ENCODE measurements at places on chromosomes 16 and 17.

DNA sequence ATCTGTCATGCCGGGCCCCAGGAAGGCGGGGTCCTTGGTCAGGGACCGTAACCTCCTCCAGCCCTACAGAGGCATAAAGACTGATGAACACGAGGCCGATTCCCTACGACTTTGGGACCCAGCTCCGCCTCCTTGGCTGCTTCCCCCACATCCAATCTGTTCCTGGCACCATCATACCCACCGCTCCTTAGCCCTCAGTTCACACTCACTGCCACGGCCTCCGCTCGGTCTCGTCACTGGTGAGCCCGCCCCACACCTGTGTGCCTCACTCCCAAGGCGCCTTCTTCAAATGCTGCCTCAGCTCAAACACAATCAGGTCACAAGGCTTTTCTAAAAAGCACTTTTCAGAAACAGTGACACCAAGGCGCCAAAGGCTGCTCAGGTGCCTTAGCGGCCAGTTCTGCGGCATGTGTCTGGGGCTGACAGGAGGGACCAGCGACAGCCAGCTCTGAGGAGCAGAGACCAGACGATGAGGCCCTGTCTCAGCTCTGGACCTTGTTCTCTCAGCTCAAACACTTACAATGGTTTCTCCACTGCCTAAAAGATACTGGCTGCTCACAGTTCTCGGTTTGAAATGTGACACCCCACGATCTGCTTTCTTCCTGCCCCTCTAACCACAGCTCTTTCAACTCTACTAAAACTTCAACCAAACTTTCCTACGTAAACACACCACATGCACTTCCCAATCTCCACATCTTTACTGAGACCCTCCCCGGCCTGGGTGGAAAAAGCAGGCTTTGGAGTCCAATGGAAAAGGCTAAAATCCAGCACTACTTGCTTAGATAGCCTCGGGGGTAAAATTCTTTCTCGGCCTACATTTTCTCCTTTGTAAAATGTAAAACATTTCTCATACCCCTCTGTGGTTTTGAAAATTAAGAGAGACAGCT is 33.2 kb downstream of the CYB5D2 start:
- DNase-seq, result no peak

- DNase-seq, result no peak
Measured at GRCh38 chr16:53509906-53510703, 7.1 kb upstream of the AKTIP start.

DNA sequence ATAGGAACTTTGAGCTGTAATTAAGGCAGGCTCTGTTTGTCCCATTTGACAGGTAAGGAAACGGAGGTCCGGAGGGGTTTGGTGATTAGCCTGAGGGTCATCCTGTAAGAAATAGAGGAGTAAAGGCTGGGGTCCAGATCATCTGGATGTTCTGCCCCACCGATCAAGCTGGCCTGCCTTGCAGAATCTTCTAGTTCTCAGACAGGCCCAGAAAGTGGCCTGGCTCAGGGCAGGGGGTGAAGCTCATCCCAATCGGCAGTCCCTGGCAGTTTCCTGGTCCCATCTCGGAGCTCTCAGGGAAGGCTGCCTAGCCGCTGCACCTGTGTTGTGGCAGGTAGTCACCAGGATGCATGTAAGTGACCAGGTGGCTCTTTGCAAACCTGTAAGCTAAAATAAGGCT is 4.2 kb downstream of the PIMREG start:
- DNase-seq, result no peak

DNA sequence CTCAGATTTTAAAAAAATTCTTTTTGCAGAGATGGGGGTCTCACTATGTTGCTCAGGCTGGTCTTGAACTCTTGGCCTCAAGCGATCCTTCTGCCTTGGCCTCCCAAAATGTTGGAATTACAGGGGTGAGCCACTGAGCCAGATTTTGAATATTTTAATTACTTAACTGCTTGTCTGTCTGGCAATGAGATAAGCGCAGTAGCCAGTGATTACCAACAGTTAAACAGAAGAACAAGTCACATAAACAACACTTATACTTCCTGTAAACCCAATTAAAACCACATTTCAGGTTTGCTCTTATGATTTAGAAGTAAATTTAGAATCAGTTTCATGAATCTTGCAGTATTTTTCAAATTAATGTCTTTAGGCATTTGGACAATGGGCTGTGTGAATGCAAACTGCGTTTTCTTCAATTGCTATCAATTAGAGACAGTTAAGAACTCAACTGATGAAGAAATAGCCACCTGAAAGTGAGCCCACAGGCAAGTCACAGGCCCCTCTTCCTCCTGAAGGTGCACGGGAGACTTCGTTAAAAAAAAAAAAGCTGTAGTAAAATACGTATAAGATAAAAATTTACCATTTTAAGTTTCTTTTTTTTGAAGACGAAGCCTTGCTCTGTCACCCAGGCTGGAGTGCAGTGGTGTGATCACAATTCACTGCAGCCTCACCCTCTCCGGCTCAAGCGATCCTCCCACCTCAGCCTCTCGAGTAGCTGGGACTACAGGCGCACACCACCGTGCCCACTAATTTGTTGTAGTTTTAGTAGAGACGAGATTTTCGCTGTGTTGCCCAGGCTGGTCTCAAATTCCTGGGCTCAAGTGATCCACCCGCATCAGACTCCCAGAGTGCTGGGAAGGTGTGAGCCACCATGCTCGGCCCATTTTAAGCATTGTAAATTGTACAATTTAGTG is 73.0 kb downstream of the PITPNC1 start:
- DNase-seq, result no peak

Data from substantia nigra (tissue), 51 donors.